NAMALWA (cell line): ENCODE measurements at places on chromosomes 11 and 22.

GRCh38 chr11:47564933-47565339 lies 463 bp upstream of the PTPMT1 start:
- DNase-seq, result peak; percentile 34

DNA sequence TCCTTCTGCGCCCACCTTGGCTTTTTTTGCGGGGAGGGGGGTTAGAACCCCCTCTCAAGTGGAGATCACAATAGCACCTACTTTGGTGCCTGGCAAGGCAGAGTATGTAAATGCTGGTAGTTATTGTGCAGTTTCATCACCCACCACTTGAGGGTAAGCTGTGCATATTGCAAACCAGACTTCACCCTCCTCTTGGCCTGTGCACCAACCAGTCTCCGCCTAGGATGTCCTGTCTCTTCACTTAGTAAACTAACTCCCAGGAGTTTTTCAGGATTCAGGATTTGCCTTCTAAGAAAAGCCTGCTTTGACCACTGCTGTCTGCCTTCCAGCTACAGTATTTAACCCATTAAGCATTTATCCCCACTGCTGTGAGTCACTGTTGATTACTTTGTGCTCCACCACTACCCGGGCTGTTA lies 2.0 kb upstream of the UBXN1 start:
- DNase-seq, result peak; percentile 88

DNA sequence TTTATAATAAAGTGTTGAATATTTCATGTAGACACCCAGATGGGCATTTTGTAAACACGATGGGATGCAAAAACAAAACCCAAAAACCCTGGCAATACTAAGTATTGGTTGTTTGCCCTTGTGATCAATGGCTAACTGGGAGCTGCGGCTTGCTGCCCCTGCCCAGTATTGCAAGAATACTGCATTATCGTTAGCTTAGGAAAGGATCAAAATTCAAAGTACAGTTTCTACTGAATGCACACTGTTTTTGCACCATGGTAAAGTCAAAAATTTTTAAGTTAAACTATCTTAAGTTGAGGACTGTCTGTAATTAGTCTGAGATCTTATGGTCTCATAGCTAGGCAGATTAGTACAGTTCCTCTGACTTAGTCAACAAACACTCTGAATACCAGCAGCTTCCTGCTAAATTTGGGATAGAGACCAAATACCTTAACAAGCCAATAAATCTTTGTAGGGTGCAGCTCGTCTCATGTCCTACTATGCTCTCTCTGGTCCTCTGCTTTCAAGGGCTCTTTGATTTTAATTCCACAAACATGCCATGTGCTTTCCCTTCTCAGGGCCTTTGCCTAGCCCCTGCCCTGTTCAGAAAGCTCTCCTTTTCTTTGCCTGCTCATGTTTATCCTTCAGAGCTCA lies 4.0 kb downstream of the CCDC90B start:
- DNase-seq, result no peak

GRCh38 chr22:18056807-18057474 lies 20.8 kb upstream of the PEX26 start:
- DNase-seq, result peak; percentile 72

GRCh38 chr11:118657238-118657637 lies 22.2 kb downstream of the TREH start:
- DNase-seq, result peak; percentile 26

- DNase-seq, result no peak
These were observed 12.8 kb downstream of the ETS1 start for GRCh38 chr11:128574576-128575011.

DNA sequence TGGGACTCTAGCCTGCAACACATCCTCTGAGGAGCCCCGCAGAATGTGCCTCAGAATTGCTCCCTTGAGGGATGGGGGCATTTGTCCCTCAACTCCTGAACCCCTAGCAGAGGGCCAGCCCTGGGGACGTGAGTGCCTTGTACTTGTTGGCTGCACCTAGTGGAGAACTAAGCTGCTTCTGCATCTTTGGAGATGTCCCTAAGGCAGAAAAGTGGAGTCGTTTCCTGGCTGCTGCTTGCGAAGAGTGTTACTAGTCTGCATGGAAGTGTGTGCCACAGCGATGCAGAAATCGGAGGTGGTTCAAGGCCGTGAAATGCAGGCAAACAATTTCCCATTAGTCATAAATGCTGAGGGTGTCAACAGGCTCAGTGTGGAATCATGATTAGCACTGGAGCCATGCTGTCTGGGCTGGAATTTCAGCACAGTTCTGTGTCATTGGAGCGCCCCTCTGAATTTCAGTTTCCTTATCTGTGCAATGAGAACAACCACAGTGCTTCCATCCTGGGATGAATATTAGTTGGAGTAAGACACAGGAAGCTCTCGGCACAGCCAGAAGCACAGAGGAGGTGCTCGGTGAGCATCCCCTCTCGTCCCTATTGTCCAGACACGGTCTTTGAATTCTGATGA lies 56.5 kb downstream of the MIAT start:
- DNase-seq, result no peak

GRCh38 chr11:6654281-6655019 lies 1.2 kb downstream of the DCHS1 start:
- no peak for DNase-seq

DNA sequence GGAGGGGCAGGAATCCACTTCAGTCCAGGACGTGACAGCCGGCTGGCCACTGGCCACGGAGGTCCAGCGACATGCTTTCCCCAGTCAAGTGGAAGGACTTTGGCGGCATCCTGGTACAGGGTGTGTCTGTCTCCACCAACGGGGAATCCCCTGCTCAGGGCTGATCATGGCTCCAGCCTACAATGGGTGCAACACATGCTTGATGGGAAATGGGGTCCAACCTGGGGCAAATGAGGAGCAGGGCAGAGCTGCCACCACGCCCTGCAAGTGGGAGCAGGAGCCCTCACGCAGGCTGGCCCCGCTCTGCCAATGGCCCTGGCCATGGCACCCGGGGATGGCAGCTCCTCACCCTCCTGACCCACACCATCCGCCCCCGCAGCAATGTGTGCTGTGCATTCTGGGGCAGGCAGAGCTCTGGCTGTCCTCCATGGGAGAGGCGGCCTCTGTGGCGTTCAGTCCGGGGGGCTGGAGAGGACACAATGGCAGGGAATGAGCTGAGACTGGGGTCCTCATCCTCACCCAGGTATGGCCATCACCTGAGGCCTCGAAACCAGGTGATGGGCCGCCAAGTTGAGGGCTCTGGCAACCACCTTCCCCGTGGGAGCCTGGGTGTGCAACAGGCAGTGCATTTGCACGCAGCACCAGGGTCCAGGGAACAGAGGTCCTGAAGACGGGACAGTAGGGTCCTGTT lies 5.8 kb upstream of the SEPTIN5 start:
- no peak for DNase-seq

DNA sequence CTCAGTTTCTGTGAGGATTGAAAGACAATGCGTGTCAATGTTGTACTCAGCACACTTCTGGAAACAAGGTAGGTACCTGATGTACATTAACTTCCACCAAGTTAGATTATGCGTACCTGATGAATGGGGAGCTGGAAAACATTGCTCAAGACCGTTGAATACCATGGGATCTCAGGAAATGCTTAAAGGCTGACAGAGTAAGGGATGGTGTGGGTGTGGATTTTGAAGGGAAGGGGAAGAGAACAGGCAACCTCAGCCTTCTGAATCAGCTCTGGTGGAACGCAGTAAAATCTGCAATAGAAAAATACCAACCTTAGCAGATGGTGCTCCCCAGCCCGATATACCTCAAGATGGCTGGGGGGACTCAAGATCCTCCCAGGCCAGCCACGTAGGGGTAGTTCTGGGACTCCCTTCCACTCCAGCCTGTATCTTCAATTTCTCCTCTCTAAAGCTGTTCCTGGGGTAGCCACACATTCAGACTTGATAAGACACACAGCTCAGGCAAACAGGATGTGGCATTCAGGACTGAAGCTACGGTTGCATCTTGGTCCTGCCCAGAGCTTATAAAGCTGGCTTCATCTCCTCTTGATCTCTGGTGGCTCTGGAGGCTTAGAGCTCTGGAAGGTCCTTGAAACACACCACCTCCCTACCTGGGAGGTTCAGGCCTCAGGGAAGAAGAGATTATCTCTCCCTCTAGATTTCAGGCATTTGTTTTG lies 111.8 kb downstream of the CTNND1 start:
- DNase-seq, result no peak

DNA sequence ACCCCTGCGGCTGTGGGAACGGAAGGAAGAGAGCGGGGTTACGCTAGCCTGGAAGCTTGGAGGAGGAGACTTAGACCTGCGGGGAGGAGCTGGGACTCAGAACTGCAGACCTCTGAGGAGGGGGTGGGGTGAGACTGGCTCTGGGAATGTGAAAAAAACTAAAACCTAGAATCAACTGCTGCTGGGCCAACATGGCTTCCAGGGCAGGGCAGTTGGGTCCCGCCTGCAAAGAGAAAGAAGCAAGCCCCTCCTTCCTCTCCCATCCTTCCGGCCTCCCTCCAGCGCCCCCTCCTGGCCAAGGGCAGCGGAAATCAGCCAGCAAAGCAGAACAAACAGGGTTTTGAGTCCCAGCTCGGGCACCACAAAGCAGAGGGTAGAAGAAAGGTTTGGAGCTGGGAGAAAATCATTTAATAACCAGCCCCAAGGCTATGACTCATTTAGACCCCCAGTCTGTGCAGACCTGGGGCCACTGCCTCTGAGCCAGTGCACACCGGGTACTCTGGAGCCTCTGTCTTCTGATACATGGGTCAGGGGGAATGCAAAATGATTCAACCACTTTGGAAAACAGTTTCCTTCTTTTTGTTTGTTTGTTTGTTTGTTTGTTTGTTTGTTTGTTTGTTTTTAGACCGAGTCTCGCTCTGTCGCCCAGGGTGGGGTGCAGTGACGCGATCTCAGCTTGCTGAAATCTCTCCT lies 7.3 kb upstream of the NCF4 start:
- DNase-seq, result peak; percentile 93

DNA sequence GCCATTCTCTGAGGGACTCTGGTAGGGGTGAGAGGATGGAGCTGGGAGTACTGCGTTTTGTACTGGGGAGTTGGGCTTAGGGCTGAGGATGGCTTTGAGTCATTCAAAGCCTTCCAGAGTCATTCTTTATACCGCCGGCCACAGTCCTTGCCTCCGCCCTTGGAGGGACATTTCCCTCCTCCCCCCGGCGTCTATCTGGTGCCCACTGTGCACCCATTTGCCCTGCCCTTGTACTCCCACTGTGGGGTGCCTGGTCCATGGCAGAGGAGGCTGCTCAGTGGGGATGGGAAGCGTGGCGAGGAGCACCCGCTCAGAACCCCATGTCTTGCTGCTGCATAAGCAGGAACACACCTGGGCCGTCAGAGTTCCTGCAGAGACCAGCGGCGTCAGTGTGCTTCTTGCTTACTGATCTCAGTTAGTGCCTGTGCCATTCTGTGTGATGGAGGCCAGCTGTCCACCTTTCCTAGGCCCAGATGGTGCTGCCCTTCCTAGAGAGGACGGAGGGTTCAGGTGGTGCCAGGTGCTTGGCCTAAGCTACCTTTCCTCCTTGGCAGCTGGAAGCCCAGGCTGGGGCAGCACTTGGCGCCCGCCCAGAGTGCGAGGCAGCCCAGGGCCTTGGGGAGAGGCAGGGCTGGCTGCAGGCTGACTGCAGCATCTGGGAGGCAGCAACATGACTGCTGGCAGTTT lies 23.3 kb upstream of the TMEM191C start:
- no peak for DNase-seq

DNA sequence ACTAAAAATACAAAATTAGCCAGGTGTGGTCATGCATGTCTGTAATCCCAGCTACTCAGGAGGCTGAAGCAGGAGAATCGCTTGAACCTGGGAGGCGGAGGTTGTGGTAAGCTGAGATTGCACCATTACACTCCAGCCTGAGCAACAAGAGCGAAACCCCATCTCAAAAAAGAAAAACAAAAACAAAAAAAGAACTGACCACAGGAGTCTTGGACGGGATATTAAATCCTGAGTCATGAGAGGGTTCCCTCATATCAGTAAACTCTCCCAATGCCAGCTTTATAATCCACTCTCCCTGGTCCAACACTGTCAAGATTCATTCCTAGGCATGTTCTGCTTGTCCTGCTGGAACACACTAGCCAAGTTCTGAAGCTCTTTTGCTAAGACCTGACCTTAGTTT lies 61.5 kb upstream of the EP300 start:
- no peak for DNase-seq

DNA sequence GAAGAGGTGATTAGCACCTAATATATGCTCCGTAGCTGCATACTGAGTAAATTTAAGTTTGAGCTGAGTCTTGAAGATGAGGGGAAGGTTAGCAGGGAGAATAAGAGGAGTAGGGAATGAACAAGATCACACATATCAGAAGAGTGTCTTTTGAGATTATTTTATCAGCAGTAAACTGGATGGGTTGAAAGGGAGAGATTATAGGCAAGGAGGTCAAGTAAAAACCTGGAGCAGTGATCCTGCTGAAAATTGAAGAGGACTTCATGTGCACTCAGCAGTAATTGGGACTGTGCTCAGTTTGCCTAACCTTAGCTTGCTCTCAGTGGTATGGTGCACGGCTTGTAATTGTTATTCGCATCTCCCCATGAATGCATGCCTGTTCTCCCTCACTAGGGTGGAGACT lies 79.5 kb upstream of the PICALM start:
- no peak for DNase-seq

- no peak for DNase-seq
These were observed 98.0 kb downstream of the EFCAB6 start for GRCh38 chr22:43714104-43714503.

DNA sequence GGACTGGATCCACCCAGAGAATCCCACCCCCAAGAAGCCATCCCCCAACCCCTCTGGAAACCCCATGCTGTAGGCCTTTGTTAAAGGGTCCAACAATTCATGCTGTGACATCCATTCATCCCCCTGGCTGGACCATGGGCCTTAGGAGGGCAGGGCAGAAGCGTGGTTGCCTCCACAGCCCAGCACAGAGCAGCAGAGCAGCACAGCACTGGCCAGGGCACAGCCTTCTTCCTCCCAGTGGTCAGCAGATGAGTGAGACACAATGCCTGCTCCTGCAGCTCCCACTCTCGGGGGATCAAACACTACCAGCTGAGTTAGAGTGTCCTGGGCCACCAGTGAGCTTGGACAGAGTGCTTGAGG lies 84.5 kb upstream of the LINC01488 start:
- DNase-seq, result no peak

GRCh38 chr11:66012946-66013761 lies 1.3 kb downstream of the CST6 start:
- no peak for DNase-seq

DNA sequence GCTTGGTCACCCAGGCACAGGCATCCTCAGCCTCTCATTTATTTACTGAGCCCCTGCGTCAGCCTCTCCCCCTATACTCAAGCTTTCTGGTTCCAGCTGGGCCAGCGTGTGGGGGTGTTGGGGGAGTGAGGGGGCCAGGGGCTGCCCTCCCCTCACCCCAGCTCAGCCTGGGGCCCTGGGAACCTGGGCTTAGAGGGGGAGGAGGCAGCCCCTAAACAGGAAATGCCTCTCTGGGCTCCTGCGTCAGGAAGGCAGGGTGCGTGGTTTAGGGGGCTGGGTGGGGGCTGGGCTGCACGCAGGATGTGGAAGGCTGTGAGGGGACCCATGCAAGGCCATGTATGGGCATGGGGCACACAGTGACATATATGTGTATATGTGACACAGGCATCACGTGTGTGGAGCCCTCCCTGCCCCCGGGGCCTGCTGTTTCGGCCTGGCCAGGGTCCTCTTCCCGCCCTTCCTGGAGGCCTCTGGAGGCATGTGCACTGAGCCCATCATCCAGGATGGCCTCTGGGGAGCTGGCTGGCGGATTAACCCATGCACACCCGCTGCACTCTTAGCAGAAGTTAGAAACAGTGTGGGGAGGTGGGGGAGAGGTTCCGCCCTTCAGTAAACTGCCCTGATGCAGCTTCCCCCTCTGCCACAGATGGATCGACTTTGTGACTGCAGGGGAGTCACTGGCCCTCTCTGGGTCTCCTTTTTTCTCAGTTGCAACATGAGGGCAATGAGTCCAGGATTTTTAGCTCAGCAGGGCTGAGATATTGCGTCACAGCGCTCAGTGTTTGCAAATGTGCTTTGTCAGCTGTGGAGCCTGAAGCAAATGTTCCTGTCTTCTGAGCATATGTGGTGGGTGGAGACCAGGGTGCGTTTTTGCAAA lies 1.1 kb upstream of the CD248 start:
- DNase-seq, result peak; percentile 72
